ENCODE measurements at places on chromosomes 16 and 17.

DNA sequence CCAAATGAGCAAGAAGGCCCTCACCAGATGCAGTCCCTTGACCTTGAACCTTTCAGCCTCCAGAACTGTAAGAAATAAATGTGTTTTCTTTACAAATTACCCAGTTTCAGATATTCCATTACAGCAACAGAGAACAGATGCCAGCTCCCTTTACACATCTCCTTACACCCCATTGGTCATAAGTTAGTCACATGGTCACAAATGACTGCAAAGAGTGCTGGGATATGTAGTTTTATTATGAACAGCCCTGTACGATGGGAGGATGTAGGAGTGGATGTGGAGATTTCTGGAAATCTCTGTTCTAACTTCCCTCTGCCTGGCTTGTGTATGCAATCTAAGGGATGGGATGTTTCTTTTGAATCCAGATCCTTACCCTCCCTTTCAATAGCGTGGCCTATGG is 13.3 kb upstream of the RPL38 start:
- DNase-seq = no peak

- DNase-seq = no peak
These were observed 9.4 kb downstream of the MLKL start for GRCh38 chr16:74691093-74691855.

GRCh38 chr17:81026266-81027036 is 8.5 kb upstream of the BAIAP2 start:
- no peak for DNase-seq

DNA sequence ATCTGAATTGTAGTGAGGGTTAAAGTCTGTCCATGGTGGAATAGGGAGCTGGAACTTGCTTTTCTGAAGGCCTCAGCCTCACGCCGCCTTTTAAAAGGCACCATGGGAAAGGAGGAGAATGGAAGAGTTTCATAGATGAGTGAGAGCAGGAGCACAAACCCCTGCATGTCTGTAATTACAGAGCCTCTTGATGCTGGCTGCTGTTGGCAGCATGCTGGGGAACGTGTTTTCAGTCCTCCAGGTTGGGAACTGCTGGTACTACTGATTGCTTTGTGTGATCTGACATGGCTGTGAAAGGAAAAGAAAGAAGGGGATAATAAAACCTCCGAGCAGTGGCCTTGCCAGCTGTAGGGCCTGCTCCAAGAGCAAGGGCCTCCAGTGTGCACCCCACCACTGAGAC is 16.8 kb upstream of the DYNLL2 start:
- no peak for DNase-seq

DNA sequence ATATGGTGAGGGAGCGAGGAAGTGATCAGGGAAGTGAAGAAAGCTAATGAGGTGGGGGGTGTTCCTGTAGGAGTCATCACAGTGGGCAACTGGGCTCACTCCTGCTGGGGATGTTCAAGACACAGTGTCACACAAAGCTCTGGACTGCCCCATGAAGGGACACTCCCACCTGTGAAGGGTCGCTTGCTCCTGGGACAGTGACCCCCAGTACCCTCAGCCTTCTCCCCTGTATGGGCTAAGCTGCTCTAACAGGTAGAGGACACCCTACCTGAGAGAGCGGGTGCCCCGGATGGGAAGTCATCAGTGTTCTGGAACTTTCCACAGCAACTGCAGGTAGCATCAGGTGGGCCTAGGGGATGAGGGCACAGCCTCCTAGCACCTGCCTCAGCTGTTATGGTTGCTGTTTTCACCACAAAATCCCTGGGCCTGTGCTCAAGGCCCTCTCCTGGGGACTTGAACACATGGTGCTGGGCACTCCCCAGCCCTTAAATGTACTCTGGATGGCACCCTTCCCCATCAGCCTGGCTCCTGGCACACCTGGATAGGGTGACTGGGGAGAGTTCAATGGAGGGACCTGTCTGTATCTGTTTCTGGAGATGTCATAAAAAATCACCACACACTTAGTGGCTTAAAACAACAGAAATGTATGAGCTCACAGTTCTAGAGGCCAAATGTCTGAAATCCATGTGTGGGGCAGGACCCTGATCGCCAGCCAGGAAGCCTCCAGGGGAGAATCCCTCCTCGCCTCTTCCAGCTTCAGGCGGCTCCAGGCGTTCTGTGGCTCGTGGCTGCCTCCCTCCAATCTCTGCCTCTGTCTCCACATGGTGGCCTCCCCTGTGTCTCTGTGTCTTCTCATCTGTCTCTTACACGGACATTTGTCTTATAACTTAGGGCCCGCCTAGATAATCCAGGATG is 104.0 kb upstream of the CDH5 start:
- DNase-seq = peak; percentile 42

DNA sequence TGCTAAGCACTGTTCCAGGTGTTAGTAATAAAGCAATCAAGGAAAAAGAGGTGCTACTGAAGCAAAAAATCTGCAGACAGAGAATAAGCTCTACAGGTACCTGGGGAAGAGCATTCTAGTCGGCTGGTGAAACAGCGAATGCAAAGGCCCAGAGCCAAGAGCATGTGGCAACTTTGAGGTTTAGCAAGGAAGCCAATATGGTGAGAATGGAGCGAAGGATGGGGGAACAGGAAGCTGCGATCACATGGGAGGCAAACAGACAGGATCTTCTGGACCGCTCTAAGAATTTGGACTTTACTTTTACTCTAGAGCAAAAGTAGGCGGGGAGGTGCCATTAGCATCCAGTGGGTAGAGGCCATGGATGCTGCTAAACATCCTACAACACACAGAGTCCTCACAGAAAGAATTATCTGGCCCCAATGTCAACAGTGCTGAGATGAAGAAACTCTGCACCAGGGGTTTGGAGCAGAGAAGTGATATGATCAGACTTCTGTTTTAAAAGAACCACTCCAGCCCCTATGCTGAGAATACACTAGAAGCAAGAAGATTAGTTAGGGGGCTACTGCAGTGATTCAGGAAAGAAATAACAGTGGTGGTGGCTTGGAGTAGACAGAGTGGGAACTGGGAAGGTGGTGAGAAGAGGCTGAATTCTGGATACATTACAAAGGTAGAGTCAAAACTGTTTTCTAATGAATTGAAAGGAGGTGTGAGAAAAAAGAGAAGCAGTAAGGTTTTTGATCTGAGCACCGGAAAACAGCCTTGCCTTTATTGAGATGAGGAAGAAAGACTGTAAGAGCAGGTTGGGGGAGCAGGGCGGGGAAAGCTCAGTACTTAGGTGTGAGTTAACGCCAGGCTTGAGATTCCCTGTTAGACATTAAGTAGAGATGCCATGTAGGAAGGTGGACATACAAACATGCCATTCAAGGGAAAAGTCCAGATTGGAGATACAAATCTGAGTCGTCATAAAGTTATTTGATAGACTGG is 11.0 kb downstream of the EFTUD2 start:
- DNase-seq = no peak

DNA sequence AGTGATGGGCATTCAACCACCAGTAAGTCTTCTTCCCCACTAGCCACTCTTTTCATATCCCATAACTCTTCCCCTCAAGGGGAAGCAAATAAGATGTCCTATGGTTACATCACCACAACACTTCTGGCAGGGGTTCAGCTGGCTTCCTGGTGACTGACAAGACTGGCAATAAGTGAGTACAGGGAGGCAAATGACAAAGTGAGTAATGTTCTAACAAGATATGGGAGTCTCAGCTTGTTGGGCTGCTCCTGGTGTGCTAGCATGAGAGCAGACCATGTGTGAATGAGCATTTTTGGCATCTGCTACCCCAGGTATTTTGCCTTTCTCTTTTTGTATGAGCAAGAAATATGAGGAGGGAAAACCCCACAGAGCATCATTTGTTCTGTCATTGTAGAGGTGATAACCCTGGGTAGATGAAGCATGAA is 9.9 kb downstream of the TMIGD1 start:
- no peak for DNase-seq

- DNase-seq = no peak
These were observed 50.0 kb downstream of the USP10 start for GRCh38 chr16:84749815-84750214.

DNA sequence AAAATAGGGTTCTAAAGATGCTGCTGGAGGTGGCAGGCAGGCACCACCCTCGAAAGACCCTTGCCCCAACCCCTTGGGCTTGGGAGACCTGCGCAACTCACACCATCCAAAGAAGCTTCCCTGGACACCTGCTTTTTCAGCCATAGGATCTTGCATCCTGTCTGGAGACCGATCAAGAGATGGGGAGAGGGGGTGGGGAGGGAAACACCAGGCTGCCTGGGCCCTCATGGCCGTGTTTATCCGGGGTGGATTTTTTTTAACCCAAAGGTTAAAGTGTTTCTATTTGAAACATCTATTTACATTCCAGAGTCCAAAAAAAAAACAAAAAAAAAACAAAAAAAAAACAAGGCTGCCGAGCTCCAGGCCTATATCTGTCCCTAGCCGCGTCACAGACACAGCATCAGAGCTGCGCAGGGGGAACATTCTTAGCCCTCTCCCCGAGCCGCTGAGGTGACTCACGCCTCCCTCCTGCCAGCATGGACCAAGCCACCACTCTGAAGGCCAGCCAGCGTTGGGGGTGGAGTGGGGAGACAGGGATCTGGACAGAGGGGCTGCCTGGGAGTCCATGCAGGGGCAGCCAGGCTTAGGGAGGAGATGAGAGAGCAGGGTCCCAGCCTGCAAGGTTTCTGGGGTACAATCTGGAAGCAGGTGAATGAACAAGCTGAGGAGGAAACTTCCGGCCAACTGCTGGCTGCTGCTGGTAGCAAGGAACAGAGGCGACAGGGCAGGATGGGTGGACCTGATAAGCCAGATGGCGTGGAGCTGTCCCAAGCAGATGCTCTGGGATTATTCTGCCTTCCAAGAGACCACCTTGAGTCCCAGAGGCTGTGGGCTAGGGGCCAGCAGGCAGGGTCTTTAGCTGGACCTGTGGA is 14.8 kb downstream of the HDAC5 start:
- peak; percentile 90 for DNase-seq

DNA sequence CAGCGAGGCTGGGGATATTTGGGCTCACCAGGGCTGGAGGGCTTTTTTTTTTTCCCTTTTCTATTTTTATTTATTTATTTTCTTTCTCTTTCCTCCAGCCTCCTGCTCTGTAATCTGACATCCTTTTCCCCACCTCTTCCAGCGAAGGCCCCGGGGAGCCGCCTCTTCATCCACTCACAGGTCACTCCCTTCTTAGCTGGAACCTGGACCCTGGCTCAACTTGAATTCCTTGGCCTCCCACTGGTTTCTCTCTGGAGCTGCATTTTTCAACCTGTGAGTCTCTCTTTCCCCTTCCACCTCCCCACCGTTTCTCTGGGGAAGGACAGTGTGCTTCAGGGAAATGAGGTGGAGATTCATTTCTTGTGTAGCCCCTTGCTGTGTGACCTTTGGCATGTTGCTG is 82.0 kb downstream of the MRM1 start:
- DNase-seq = no peak

DNA sequence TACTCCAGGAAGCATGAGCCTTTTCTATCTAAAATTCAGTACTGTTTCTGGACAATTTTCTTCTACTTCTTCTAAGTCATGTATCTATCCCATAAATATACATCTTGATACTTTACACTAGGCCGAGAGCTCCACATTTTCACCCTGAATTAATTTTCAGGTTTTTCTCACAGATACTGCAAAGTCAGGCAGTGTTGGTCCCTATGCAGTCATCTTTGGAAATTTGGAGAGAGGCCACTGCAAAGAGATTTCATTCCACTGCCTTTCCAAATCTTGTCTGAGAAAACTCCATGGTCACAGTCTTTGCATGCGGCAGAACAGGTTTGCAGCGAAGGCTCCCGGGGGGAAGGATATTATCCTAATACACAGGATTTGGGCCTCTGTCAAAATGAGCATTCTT is 28.2 kb downstream of the DUSP14 start:
- no peak for DNase-seq

DNA sequence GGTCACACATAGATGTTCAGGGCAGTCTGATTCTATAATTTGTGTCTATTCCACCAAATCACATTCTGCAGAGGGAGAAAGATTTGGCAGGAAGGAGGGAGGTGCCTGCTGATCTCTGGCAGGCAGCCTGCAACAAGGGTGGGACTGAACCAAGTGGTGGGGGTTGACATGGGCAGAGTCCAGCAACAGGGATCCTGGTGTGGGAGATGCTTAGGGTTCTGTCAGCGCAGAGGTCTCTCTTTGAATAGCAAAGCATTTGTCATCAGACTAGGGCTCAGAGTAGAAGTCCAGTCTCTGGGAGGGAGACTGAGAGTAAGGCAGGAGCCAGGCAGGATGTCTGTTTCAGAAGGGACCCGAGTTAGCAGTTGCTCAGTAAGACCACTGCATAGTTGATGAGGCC is 94.6 kb downstream of the UTP18 start:
- no peak for DNase-seq

DNA sequence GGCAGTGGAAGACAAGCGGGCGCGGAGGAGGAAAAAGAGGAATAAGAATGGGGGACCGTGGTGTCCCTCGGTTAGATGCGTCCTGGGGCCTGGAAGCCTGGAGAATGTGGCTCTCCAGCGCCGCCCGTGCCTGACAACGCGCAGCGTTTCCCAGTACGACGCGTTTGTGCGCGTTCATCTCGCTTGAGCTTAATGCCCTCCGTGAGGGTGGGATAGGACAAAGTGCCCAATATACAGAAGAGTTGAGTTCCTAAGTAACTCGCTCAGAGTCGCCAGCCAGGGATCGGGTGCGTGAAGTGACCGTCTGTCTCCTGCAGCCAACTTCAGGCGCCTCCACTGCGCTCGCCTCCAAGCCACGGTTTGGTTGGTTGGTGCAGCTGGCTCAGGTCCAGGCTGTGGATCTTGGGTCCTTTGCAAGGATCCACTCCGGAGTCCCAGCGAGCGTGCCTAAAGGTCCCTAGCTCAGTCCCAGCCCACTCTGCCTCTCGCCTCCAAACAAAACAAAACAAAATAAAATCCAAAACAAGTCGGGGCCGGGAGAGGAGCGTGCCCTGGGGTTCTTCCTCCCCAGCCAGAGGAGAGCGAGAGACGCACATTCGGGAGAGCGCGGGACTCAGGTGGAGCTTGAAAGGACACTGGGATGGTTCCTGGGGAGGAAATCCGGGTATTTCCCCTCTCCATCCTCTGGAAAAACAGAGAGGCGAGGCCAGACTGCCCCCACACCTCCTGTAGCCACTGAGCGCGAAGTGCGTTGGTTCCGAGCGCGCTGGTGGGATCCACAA is 974 bp downstream of the GALR2 start:
- DNase-seq = no peak

GRCh38 chr16:28260193-28260592 is 32.1 kb upstream of the SBK1 start:
- no peak for DNase-seq

- DNase-seq = no peak
These were observed 30.2 kb upstream of the RASD1 start for GRCh38 chr17:17526369-17526768.

- DNase-seq = no peak
These were observed 330.6 kb upstream of the PMFBP1 start for GRCh38 chr16:72502594-72503005.

All from ascending aorta (tissue), 2 donors.